A549 treated with CORT108297 at 1 μM for 4 hours (cell line): ENCODE measurements at places on chromosomes 12 and 14. TPM values are rescaled to one million over a fixed set of nuclear protein-coding genes. Genes with fewer than 3 reads are reported as not detected.

CDKN1B gene
- 17.6 to 22.4 TPM (median 19.6 TPM) in 5 replicates for total RNA-seq

HHIPL1 gene
- 0.14 to 0.34 TPM (median 0.22 TPM) in 5 replicates for total RNA-seq

MSRB3 gene
- total RNA-seq, result 19.5 to 24.4 TPM (median 22.8 TPM) in 5 replicates

OAS2 gene
- total RNA-seq, result 0.21 to 0.27 TPM (median 0.23 TPM) in 5 replicates

KERA gene
- not detected in 5 replicates for total RNA-seq

ZBTB25 gene
- 3.6 to 6.6 TPM (median 5.4 TPM) in 5 replicates for total RNA-seq

PPP4R4 gene
- total RNA-seq, result 0.17 to 0.40 TPM (median 0.29 TPM) in 5 replicates

FGF23 gene
- not detected in 5 replicates for total RNA-seq

IL26 gene
- total RNA-seq, result not detected in 5 replicates

TMEM179 gene
- total RNA-seq, result 0.21 to 0.32 TPM (median 0.28 TPM) in 5 replicates
